Cortex of kidney (tissue), 1 donor: ENCODE measurements at places on chromosomes 7 and 10.

GRCh38 chr10:86289577-86289868 lies 77.1 kb downstream of the GRID1 start:
- no peak for DNase-seq

- DNase-seq = no peak
Observed at GRCh38 chr7:38881947-38882684, 26.9 kb downstream of the VPS41 start.

DNA sequence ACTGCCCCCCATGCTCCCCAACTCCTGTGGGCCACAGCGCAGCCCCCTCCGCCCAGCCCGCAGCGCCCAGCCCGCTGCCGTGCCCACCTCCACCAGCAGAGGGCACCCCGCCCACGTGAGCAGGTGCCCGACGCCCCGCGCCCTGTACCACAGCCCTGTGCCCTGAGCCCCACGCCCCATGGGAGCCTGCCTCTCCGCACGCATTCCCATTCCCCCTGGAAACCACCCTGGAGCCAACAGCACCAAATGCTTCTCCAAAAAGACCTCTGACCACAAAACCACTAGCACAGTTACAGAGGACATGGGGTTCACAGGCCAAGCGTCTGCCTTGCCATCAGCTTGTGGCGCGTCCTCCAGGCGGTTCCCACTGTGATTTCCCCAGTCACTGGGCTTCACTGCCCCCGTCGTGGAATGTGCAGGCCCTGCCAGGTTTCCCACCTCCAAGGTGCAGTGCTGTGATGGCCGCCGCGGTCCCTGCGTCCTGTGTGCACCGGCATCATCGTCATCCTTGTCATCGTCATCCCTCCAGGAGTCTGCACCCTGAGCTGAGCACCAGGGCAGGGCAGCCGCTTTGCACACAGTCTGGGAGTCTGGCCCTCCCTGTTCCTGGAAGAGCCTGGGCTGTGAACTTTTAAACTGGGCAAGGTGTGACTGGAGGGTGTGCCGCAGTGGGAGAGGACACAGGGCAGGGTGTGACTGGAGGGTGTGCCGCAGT lies 61.7 kb downstream of the PWWP2B start:
- no peak for DNase-seq

GRCh38 chr10:29007748-29008610 lies 280.9 kb upstream of the LYZL1 start:
- DNase-seq = no peak
